Kidney tubule cell (primary cell): ENCODE measurements at places on chromosomes 2 and 18.

- peak; percentile 78 for DNase-seq
These were observed 14.8 kb upstream of the DTNA start for GRCh38 chr18:34695310-34695709.

DNA sequence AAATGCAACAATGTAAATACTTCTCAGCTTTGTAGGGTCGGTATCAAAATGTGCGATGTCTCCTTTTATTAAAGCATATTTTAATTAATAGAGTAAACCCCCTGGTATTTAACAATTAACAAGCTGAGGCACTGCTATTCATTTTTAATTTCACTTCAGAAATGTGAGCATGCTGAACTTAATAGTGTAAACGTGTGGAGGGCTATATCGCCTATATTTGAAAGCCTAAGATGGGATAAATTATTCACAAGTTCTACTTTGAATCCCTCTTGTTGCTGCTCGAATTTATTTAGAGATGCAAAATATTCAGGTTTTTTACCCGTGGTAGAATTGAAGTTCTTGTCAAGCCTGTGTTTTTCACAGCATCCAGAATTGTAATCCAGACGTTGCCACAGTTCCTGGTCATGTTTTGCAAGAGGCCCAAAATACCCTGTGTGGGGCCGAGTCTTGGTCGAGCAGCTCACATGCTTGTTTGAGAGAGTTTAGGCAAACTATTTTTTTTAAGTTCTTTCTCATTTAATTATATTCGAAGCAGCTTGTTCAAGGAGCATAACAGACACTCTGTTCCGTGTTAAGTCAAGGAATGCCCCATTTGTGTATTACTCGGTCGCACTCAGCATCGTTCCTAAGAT lies 2.5 kb downstream of the SALL3 start:
- no peak for DNase-seq

GRCh38 chr2:204615456-204615855 lies 70.2 kb downstream of the PARD3B start:
- DNase-seq: no peak

- no peak for DNase-seq
These were observed 23.2 kb downstream of the CENPO start for GRCh38 chr2:24816404-24816803.

- peak; percentile 92 for DNase-seq
These were observed 60.0 kb downstream of the DGKD start for GRCh38 chr2:233414273-233414654.

GRCh38 chr2:96114903-96115581 lies 1.3 kb downstream of the ADRA2B start:
- no peak for DNase-seq

DNA sequence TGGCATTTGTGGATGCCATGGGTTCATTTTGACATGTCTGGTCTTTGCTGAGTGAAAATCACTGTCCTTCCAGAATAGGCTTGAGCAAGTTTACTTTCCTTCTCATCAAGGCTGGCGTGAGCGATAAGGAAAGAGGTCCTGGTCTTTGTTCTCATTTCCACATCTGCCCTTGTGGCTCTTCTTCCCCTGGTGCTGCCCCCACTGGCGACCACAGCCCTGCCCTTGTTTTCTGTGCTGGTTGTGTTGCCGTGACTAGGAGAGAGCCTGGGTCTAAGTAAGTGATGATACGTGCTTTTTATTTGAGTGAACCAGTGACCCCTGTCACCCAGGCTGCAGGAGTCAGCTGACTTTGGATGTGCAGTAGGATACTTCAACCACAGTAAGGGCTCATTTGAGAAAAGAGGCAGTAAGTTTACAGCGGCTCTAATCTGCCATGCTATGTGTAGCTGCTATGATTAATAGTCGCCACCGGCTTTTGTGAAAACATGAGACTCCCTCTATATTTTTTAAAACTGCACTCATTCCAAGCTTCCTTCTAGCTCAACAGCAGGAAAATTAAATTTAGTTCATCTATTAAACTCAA lies 441.7 kb downstream of the RNF144A start:
- DNase-seq: no peak

- no peak for DNase-seq
These were observed 67.7 kb downstream of the ABI2 start for GRCh38 chr2:203395858-203396257.

DNA sequence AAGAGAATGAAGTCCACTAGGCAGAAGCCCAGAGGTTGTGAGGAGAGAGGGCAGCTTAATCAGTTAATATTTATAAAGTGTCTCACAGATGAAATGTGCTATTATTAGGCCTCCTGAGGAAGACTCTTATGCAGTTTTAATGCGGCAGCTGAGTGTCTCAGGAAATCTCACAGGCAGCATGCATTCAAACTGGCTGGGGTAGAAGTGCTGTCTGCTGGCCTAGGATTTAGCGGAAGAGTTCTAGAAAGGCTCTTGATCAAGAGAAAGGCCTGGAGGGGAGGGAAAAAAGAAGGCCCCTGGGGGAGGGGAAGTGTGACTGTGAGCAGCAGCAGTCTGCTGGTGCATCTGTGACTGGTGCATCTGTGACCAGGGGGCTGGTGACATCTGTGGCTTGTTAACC lies 133.0 kb downstream of the FSHR start:
- no peak for DNase-seq
